ENCODE measurements at places on chromosomes 5 and 9. TPM values are rescaled to one million over a fixed set of nuclear protein-coding genes. Genes with fewer than 3 reads are reported as not detected.

Gene PLAC8L1
- 0.96 TPM for total RNA-seq

Gene TRIP13
- 20.8 TPM for total RNA-seq

Gene PRDM9
- total RNA-seq, result not detected

Gene ARSI
- total RNA-seq, result not detected

Gene NTNG2
- 10.1 TPM for total RNA-seq

Gene SPATA9
- total RNA-seq, result not detected

Gene GZMA
- total RNA-seq, result 1,575 TPM

Gene PSD2
- total RNA-seq, result not detected

All from T-helper 1 cell treated with Interleukin-12 subunit alpha and Interleukin-12 subunit beta and Interleukin-4 antibody, amounts not matched to agents 30 ng/mL and 1 ng/mL, for 36 hours (primary cell).